ENCODE measurements at places on chromosomes 3 and 15. TPM values are rescaled to one million over a fixed set of nuclear protein-coding genes. Genes with fewer than 3 reads are reported as not detected.

Gene FBXO22
- 57.4 TPM for total RNA-seq

DNA sequence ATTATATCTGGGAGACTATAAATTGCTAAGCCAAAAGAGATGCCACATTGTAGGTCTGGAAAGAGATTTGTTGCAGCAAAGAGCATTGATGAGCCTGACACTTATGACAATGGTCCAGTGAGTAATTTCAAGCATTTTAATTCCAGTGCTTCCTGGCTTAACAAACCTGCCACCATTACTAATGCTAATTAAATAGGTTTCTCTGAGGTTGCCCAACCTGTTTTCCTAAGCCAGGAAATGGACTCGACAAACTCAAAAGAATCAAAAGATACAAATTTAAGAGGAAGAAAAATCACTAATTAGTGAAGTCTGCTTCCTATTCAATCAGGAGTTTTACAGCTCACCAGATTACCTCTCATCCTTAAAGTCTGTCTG, 36.7 kb upstream of the CTDSPL start:
- no peak for DNase-seq

- no peak for DNase-seq
Measured at GRCh38 chr3:16528106-16528505, 14.6 kb upstream of the RFTN1 start.

DNA sequence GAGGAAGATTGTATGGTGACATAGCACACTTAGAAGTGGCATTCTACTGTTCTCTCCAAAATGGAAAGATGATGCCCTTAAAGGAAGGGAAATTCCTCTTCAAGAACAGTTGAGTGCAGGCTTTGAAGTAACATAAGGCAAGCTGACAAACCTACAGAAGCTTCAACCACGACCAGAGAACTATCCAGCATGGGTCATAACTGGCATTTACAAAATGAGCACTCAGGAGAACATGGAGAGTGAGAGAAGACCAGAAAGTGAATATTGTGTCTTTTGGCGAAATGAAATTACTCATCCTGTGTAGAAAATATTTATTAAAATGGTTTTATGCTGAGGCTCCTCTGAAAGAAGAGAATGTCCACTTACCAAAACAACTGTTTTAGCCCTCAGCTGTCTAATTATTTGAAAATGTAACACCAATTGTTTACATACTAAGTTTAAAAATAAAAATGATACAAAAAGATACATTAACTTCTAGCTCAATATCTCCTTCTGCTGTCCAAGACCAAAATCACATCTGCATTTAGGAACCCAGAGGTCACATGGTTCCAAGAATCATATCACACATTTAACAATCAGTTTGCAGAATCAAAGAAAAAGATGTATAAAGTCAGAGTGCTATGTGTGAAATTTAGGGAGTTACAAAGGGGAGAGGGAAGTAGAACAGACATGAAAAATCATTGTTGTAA, 216.9 kb downstream of the ATP8B4 start:
- DNase-seq: peak; percentile 36

Gene INKA1
- 0.89 TPM for total RNA-seq

Gene CHST2
- total RNA-seq: 2.8 TPM

GRCh38 chr15:73972984-73973682, 19.0 kb downstream of the STOML1 start:
- DNase-seq: peak; percentile 80
